ENCODE measurements at places on chromosomes 7 and 10.

DNA sequence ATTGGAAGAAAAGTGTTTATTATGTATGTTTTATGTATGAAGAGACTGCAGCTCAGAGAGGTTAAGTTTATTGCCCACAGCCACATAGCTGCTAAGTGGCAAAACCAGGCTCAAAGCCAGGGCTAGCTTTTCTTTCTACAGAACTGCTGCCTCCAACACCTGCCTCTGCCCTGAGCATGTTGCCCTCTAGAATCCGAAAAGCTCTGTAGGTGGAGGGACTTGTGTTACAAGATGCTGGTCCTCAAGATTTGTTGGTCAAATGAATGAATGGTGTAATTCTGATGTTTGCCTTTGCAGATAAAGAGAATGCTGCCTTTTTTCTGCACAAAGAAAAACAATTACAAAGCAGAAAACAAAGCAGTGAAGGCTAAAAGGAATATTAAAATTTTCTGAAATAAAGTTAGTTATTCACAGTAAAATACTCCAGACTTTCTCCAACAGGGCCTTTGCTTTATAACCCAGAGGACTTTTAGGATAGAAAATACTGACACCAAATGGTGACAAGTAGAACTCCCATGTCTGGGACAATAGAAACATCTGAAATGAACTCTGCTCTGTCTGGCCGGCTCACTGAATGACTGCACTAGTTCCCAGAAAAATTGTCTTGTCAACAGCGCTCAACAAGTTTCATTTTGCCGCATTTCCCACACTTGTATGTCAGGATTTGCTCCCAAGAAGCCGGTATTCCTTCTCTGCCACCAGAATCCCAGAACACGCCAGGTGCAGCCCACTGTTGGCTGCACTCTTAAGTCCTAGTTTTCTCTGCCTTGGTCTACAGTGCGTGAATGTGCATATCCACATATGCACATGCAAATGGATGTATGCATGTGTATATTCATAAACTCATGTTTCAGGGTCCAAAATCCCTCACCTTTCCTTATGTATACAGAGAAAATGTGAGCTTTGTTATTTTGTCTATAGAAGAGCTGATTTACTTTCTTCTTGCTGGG is 11.0 kb upstream of the DNTT start:
- no peak for DNase-seq

GRCh38 chr10:317926-318325 is 182.7 kb downstream of the ZMYND11 start:
- DNase-seq: no peak

DNA sequence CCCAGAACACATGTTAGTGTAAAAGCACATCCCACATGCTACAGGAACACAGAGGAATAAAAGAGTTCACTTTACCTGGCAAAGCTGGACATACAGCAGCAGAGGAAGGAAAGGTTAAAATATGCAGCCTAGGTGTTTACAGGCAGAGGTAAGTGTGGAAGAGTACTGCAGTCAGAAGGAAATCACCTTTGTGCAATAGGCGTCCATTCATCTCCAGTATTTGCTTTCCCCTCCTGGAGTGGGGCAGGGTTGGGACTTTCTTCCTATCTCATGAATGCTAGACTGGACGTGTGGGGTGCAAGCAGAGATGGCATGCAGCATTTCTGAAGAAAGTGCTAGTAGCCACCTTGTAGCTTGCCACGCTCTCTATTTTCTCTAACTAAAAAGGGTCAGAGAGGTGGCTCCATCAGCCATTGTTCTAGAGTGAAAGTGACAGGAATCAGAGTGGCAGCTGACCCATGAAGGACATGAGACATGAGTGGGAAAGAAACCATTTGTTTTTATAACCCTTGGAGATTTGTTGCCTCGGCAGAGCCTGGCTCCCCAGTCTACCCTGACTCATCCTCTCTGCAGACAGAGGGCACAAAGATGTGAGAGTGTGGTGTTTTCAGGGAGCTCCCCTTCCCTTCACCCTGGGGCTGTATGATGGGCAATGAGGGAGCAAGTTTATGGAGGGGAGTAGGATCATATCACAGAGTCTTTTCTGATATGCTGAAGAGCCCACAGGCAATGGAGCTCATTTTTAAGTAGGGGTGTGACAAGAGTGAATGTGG is 101.2 kb upstream of the SEC61G start:
- DNase-seq: no peak

- no peak for DNase-seq
Observed at GRCh38 chr10:121302541-121303180, 295.6 kb downstream of the FGFR2 start.

DNA sequence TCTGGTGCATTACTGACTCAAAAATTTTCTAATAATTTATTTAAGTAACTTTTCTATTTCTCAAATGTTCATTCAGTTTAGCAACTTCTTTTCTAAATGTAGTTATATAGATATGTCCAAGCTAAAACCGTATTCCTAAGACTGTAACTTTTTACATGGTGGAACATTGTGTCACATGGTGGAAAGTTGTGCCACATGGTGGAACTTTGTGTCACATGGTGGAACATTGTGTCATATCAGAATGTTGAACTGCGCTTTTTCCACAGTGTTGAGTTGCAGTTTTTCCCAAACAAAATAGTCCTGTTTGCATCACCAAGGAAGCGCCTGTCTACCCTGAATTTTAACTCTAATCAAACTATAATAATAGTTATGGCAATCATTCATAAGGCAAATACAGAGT is 109.3 kb downstream of the ANKRD30A start:
- no peak for DNase-seq

- DNase-seq: no peak
Observed at GRCh38 chr10:44439958-44440244, 55.0 kb upstream of the CXCL12 start.

GRCh38 chr10:71073451-71074175 is 138.8 kb upstream of the UNC5B start:
- no peak for DNase-seq

GRCh38 chr7:134636008-134636449 is 10.6 kb upstream of the BPGM start:
- DNase-seq: no peak

DNA sequence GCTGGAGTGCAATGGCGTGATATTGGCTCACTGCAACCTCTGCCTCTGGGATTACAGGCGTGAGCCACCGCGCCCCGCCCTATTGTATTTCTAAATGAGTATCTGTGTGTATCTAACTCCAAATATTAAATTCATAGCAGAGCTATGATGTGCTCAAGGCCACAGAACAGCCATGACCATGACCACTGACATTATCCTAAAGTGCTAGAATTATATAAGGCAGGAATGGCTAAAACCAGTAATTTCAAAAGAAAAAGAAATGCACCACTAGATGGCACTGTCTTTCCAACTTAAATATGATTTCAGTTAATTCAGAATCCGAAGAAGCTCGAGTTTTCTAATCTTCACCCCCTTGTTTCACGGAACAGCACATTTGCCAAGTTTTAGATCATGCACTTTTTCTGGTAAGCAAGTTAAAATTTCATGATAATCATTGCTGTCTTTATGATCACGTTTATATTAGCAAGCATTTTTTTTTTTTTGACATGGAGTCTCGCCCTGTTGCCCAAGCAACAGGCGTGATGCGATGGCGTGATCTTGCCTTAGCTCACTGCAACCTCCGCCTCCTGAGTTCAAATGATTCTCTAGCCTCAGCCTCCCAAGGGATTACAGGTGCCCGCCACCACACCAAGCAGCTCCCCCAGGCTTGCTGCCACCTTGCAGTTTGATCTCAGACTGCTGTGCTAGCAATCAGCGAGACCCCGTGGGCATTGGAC is 65.3 kb downstream of the OR13A1 start:
- no peak for DNase-seq

DNA sequence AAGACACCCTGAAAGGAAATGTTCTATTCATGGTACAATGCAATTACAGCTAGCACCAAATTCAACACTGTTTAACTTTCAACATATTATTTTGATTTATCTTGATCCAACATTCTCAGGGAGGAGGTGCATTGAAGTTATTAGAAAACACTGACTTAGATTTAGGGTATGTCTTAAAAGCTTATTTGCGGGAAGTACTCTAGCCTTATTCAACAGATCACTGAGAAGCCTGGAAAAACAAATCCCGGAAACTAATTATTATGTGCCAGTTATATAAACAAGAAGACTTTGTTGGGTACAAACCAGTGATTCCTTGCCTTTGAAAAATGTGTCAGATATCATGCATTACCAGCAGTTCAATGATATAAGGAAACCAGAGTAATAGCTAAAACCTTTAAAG is 160.1 kb downstream of the CFTR start:
- no peak for DNase-seq

DNA sequence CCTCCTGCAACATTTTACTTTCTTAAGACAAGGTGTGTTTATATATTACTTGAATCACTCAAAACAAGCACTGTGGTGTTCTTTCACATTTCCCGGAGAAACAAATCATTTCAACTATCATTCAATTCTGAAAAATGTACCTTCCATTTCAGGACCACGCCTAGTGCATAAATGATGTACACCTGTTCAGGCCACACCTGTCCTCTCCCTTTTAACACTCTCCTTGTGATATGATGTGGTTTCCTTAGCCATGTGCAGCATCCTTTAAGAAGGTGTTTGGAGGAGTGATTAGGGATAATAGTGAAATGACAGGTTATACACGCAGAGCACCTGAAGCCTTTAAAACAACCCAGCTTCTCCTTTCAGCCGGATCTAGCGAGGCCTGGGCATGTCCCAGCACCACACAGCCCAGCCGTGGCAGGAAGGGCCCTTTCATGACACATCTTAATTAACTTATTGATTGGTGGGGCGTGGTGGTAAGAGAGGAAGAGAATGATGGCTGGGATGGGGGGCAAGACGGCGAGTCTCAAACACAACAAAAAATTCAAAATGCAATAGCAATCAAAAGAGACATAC is 26.9 kb downstream of the ABLIM1 start:
- DNase-seq: no peak

DNA sequence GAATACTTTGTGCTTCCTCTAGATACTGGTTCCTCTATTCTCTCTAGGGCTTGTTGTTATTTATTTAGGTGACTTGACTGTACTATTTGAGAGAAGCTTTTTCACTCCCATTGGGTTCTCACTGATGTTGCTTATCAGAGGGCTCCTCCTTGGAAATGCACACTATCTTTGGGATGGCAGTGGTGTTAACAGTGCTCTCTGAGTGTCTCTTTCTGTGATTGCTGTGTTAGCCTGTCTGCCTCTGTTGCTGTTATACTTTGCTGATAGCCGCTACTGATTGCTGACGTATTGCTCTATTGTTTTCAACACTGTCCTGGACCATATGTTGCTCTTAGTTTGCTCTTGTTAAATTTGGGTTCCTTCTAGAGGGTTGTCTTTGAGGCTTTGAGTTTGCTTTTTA is 34.7 kb downstream of the ZNF33A start:
- DNase-seq: no peak

GRCh38 chr7:141263508-141263907 is 189.6 kb downstream of the TMEM178B start:
- DNase-seq: no peak

- no peak for DNase-seq
Observed at GRCh38 chr10:120069700-120070099, 177.2 kb downstream of the SEC23IP start.

- DNase-seq: no peak
Observed at GRCh38 chr10:103618575-103619423, 125.3 kb downstream of the NEURL1 start.

- no peak for DNase-seq
Observed at GRCh38 chr7:105210721-105211205, 178.0 kb downstream of the SRPK2 start.

DNA sequence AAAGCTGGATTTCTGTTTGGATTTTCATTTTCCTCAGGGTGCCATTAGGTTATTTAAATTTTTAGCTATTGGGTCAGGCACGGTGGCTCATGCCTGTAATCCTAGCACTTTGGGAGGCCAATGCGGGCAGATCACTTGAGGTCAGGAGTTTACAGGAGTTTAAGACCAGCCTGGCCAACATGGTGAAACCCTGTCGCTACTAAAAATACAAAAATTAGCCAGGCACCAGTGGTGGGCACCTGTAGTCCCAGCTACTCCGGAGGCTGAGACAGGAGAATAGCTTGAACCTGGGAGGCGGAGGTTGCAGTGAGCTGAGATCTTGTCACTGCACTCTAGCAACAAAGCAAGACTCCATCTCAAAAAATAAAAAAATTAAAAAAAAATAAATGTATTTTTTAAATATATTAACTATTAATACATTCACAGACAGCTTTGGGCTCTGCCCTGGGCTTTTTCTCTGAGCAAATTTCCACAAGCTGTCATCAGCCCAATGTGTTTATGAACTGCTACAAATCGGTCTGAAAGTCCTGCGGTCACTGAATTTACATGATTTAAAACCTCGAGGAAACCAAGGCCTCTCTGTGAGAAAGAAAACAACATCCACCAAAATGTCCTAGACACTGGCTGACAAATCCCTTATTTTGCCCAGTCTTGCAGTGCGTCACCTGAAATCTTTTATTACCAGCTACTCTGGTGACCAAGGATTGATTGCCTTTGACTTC is 19.2 kb upstream of the PLEKHS1 start:
- no peak for DNase-seq

DNA sequence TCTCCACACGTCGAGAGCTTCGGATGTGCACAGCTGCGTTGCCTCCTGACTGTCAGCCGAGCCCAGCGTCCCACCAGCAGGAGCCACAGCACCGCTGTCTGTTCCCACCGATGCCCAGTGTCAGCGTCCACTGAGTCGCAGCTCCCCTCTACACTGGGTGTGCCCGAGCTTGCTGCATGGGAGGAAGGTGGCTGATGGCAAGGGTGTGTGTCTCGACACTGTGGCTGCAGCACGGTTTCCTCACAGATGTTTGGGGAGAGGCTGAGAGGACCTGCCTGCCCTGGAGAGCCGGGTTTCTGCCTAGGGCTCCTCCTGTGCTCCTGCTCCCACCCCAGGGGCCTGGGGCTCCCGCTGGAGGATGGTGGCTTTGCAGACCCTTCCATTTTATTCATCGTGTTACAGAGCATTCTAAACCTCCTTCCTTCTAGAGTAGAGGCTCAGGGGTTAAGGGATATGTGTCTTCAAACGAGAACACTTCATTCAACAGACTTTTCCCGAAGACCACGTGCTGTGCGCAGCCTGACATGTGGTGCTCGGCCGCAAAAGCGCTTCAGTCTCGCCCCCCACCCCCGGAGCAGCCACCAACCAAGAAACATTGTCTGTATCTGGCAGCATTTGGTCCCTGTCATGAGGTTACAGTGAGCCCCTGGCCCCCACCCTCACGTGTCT is 384.8 kb downstream of the DNAJB6 start:
- no peak for DNase-seq

DNA sequence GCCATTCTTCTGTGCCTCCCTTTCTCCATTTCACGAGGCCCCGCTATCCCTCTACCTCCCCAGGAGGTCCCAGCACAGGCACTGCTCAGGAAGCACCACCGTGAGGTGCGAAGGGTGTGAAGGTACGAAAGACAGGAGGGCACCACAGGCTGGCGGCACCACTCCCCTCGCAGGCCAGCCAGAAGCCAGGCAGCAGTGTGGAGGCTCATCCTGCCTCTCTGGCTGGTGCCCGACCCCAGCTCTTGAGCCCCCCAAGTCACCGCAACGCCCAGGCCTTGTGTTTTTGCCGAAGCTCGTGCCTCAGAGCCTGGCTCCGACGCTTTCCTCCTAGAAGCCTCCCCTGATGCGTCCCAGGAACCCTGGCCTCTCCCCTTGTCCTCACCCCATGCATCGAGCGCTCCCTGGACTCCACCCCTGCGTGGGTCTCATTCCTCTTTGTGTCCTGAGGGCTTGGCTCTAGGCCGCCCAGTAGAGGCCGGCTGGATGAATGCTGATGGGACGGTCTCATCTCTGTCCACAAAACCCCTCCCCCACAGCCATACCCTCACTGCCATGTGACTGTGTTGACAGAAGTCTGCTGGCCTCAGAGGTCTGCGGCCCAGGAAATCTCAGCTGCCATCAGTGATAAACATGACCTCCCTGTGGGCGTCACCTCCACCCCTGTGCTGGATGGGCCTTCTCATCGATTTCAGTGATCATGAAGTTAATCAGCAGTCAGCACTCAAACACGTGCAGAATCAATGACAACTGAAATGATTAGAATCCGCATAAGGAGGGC is 19.3 kb downstream of the BRI3 start:
- DNase-seq: no peak
